ENCODE measurements at places on chromosomes 11 and 22.
A peak's percentile ranks its signal among the peaks of the same experiment; 100 is the strongest.

DNA sequence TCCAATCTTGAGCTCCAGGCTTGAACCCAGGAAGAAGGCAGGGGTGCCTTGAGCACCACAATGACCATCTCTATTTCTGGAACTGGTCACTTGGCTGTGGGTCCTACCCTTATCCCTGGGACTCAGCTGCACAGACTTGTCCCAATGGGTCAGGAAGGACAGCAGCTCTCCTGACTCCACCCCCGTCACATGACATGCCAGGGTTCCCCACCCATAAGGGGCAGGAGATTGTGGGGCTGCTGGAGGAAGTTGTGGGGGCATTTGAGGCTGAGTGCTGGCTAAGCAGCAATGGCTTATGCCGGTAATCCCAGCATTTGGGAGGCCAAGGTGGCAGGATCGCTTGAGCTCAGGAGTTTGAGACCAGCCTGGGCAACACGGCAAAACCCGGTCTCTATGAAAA, 56.2 kb downstream of the NFAM1 start:
- DNase-seq, result no peak

- DNase-seq, result no peak
Observed at GRCh38 chr11:18615628-18616392, 16.2 kb downstream of the MISFA start.

GRCh38 chr11:93783765-93784144, 327 bp upstream of the MED17 start:
- DNase-seq, result no peak

GRCh38 chr11:102683277-102683676, 22.3 kb downstream of the MMP27 start:
- DNase-seq, result no peak

GRCh38 chr11:36156161-36156816, 132.9 kb downstream of the COMMD9 start:
- peak; percentile 24 for DNase-seq

DNA sequence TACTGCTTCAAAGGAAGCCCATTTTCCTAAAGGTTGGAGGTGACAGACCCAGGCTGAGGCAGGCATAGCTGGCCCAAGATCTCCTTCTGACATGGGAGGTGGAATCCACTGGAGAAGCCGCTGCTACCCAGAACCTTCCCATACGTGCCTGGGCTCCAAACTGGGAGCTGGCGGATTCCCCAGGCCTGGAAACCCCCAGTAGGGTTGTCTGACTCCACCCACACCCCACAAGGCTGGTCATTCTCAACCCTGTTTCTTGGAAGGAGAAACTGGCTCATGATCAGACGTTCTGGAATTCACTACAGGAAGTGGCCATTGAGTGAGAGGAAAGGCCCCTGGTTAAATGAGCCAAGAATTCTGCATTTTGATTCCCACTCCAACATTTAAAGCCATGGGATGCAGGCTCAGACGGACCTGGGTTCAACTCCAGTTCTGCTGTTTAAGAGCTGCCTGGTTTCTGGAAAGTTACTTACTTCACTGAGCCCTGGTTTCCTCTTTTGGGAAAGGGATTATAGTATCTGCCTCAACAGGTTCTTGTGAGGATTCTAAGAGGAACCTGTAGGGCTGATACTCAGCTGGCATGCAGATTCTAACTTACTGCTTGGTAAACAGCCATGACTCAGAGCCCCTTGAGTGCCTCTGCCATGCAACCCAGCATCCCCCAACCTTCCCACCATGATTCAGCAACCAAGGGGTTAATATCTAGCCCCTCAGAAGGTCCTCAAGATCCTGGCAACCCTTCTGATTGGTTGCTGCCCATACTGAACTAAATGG, 19.4 kb upstream of the TSKU start:
- DNase-seq, result peak; percentile 83

DNA sequence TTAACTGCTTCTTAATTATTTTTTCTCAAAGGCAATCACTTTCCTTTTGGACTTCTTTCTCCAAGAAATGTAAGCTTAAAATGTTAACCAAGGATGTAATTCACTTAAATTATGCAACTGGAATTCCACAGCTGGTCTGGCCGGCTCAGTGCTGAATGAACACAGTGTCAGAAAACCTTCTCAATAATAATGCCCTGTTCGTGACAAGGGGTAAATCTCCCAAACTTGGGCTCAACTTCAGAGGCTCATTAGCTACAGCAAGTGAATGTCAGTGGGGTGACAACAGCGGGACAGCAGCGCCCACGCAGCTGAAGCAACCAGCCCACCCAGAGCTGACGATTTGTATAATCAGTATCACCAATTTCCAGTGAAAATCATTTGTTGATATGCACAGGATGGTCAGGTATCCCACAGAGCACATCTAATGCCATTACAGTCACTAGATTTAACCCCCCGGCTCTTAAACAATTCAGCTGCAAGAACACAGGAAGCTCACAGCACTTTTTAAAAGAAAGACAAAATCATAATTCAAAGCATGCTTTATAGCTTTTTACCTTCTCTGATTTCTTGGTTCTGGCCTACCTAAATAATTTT, 704.8 kb downstream of the DLG2 start:
- peak; percentile 12 for DNase-seq

DNA sequence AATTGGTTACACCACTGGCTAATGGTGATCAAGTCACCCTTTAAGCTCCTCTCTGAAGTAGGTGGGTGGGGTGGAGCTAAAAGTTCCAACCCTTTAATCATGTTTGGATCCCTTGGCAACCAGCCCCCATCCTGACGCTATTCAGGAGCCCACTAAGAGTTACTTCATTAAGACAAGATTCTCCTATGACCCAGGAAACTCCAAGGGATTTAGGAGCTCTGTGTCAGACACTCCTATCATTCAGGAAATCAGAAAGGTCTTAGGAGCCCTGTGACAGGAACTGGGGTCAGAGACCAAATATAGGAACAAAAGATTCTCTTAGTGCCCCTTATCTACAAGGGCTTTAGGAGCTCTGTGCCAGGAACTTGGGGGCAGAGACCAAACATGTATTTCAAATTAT, 141.3 kb downstream of the ATG16L2 start:
- no peak for DNase-seq

DNA sequence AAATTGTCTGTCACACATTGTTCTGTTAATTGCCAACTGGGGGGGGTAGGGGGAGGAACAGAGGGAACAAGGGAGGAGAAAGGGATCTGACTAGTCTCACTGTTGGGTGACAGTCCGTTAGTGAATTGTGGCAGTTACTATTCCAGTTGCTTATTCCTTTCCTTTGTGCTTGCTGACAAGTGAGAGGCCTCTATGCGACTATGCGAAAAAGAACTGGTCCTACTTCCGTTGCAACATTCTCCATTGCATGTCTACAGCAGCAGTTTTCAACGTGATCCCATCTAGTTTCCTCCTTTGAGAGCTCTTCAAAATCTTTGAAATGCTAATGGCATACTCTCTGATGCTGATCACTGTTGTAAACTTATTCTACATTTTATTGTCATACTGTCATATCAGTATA, 672.2 kb downstream of the LRRC4C start:
- no peak for DNase-seq

DNA sequence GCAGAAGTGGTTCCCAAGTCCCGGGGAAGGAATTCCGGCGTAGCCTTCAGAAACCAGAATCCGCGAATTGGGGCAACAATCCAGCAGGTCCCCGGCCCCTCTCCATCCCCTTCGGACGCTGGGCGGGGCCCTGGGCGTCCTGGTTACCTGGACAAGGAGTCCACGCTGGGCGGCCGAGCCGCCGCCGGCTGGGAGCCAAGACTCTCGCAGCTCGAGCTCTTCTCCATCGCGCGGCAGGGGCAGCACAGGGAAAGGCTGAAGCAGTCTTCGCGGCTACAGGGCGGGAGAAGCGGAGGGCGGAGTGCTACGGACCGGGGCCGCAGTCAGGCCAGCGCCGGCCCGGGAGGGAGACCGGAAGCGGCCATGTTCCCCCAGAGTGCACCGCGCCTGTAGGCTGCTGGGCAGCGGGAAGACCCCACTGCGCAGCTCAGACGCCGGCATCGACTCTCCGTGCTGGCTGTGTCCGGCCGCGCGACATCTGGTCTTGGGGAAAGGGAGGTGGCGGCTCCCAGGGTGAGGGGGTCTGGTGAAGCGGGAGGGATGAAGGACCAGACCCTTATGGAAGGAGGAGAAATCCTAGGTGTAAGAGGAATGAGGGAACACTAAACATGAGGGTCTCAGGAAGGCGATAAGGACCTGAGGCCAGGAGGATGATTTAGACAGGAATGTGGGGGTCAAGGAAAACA, at the start of gene MTMR2:
Gene MTMR2 (minus strand): TSS at position 380 of the 686 bp plus-strand sequence. CDS start 153 bp downstream, at position 227.
- peak; percentile 78 for DNase-seq

- no peak for DNase-seq
Observed at GRCh38 chr11:16377746-16378145, 21.4 kb upstream of the SOX6 start.

DNA sequence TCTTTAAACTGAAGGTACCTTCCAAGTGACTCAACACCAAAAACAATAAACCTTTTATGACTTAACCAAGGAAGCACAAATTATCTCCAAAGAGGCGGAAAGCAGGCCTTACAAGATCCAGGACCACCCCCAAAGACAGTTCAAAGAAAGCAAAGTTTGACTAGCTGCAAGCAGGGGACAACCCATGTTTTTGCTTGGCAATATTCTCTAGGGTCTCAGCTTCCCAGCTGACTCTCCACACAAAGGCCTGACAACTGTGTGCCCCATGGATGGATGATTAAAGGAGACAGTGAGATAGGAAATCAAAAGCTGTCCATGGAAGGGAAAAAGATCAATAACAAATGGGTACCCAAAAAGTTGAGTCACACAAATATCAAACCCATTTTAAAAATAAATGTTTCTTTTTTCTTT, 232.2 kb downstream of the DDX10 start:
- DNase-seq, result no peak

- no peak for DNase-seq
Observed at GRCh38 chr11:118820412-118821357, 29.7 kb upstream of the DDX6 start.

DNA sequence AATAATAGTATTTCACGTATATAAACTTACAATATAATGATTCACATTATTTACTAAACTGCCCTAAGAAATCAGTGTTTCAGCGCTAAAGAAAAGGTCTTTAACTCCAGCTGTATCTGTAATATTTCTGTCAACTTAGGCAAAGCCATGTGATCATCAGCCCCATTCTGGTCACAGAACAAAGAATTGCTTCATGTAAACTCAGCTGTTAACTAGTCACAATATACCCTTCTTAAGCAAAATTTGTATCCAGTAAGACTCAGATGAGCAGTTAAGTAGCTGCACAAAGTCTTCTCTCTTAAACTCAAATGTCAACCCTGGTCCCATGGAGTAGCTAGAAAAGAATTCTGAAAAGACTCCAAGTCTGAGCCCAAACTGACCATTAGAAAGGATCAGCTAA, 26.6 kb downstream of the HPS5 start:
- no peak for DNase-seq

- DNase-seq, result no peak
Observed at GRCh38 chr11:96869207-96869606, 479.4 kb downstream of the JRKL start.

DNA sequence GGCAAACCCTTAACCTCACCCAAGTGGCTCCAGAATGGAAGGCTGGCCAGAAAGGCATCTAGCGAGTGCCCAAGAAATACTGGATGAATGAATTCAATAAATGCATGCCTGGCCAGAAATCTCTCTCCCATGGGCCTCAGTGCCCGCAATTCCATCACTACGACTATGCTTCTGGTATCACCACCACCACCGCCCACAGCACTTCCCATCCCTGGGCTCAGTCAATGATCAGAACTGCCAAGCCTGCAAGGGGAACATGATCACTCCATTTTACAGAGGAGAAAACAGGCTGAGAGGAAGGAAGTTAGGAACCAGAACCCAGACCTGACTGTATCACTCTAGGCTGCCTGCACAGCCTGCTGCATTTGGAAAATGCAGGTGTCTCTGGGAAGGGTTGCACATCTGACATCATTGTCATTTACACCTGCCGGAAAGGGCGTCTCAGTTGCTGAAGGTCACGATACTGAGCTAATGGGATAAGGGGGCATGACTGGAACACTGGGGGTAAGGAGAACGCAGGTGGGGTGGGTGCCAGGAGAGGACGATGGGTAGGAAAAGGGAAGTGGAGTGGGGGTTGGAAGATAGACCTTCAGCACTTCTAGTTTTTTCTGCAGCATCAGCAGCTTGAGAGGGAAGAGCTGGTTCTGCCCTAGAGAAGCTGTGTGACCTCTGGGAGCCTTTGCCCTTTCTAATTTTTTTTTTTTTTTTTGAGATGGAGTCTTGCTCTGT, 3.2 kb downstream of the GPR152 start:
- DNase-seq, result no peak

DNA sequence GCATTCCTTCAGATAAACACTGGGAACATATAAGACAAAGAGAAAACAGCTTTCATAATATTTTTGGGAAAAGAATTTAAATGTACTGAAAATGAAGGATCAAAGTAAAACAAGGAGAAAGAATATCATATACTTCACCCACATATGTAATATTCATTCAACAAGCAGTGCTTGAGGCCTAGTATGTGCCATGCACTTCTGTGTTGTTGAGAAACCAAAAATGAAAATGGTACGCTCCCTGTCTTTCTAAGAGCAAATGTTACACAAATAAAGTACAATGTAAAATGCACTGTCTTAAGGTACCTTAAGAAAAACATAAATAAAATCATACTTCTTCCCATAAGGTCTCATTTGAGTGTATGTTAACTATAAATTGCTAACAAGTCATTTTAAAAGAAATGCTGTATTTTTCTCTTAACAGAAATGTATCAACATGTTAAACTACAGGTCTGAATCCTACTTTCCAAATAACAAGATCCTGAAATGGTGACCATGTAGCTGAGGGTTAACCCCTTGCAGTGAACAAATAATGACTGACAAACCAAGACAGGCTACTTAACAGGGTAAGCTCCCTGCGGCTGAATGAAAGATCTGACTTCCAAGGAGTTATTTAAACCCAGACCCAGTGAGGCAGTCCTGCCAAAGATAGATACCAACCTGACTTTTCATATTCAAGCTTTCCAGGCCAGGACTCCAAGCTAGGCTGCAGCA, 377.6 kb downstream of the DCDC1 start:
- DNase-seq, result no peak

DNA sequence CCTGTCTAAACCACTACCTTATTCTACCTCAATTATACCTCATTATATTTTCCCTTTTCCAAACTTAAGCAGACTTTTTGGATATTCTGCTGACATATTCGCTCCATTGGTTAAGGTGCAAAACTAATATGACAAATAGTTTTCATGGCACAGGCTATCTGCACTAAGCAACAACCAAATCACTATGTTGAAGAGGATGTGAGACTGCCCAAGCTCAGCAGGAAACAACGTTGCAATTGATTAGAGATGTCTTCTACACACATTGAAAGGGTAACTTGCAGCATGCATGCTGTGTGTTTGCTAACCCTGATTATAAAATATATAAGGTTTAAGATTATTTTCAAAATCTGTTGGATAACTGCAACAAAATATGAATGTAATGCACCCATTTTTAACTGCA, 61.6 kb downstream of the STK33 start:
- no peak for DNase-seq

GRCh38 chr11:105610871-105611571, 1.1 kb downstream of the GRIA4 start:
- no peak for DNase-seq

- DNase-seq, result no peak
Observed at GRCh38 chr11:74320538-74320937, 9.1 kb upstream of the P4HA3 start.
